T-helper 2 cell treated with Interferon-gamma antibody and Interleukin-4, amounts not matched to agents 5 μg/mL and 100 μg/mL, for 36 hours (primary cell): ENCODE measurements at places on chromosomes 1 and 21.

- H3K4me1 ChIP-seq = no peaks in the 10 kb centered on the region
- H3K27ac ChIP-seq = no peak overlapping the region
- no peaks in the 10 kb centered on the region for H3K36me3 ChIP-seq
- no peak overlapping the region for H3K4me3 ChIP-seq
- no peak for DNase-seq
Measured at GRCh38 chr1:22792396-22793160, 81.9 kb downstream of the EPHB2 start.

- H3K27me3 ChIP-seq = no peaks in the 10 kb centered on the region
- H3K36me3 ChIP-seq = peaks cover 64% of the 10 kb centered on the region
- H3K27ac ChIP-seq = no peak overlapping the region
- no peak for DNase-seq
Measured at GRCh38 chr1:40769815-40770214, 13.8 kb upstream of the KCNQ4 start.

- no peak for DNase-seq
- peaks cover 2% of the 10 kb centered on the region for H3K27me3 ChIP-seq
- no peak overlapping the region for H3K27ac ChIP-seq
- H3K4me1 ChIP-seq = peaks cover 11% of the 10 kb centered on the region
Measured at GRCh38 chr1:5108740-5109139, 454.3 kb downstream of the AJAP1 start.

DNA sequence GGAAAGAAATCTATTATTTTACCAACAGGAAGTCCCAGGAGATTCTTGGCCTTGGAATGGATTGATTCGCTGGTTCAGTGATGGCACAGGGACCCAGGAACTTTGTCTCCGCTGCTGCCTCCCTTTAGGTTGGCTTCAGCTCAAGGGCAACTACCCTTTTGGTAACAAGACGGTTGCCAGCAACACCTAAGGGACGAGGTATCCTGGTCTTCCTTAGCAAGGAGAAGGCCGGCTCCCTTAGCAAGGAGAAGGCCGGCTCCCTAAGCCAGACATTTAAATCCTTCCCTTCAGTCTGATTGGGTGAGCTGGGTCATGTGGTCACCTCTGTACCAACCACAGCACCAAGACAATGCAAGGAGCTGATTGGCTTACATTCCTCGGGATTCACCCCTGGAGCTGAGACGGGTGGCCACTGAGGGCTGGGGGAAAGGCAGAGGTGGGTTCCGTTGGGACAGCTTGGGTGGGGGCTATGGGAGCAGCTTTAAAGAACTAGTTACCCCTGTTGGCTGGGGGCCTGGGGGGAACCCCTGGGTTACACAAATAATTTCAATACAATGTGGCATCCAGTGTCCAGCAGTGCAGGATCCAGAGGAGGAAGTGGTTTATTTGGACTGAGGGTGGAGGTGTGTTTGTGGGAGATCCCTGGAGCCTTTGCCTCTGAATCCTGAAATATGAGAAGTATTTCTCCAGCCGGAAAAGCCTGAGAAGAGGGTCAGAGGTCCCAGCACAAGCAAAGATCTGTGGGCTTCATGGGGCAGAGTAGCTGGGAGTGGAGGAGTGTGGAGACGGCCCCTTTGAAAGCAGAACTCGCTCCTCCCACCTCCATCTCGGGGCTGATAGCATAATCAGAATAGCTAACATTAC, 20.7 kb upstream of the CLIC4 start:
- H3K4me3 ChIP-seq = no peak overlapping the region
- no peaks in the 10 kb centered on the region for H3K27me3 ChIP-seq
- H3K36me3 ChIP-seq = no peaks in the 10 kb centered on the region
- no peak overlapping the region for H3K27ac ChIP-seq

DNA sequence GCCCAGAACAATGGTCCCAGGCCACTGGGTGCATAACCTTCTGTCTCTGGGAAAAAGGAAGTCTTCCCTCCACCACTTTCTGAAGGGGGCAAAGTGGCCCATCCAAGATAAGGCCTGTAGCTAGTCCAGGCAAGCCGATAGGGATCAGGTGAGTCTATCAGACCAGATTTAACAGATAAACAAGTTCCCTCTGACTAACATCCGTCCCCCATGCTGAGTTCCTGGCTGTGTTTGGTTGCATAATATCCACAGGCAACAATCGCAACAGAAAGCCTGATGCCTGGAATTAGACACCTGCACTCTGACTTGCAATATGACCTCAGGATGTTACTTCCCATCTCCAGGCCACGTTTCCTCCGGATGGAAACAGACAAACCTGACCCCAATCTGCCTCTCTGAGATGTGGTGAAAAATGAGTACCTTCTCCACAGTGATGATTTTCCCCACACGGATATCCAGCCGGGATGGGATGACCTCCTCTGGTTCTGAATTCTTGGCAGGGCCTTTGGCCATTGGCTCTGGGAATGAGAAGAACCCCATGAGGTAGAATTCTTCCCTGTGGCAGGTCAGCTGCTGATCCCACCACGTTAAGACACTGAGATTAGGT, 36.4 kb downstream of the YARS1 start:
- H3K4me3 ChIP-seq = no peak overlapping the region
- H3K27ac ChIP-seq = no peak overlapping the region
- H3K36me3 ChIP-seq = peaks cover 56% of the 10 kb centered on the region
- DNase-seq = no peak

DNA sequence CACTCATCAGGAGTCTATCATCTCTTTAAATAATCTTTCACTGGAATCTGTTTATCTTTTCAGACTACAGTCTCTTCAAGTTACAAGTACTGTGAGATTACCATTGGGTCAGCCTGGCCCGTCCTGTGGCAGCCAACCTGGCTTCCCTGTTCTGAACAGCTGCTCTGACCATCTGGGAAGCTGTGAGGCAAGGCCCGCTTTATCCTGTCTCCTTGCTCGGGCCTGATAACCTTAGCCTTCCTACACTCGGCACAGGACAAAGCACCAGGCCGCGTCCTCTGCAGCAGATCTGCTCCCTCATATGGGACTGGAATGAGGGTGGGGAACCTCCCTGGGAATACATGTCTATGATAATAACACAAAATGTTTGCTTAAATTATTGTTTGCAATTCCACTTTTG, 113.3 kb downstream of the PTPN14 start:
- no peak for DNase-seq
- peaks cover 64% of the 10 kb centered on the region for H3K4me1 ChIP-seq
- no peaks in the 10 kb centered on the region for H3K27me3 ChIP-seq
- peak overlapping the region; percentile 70 for H3K4me3 ChIP-seq
- H3K27ac ChIP-seq = peak overlapping the region; percentile 91

DNA sequence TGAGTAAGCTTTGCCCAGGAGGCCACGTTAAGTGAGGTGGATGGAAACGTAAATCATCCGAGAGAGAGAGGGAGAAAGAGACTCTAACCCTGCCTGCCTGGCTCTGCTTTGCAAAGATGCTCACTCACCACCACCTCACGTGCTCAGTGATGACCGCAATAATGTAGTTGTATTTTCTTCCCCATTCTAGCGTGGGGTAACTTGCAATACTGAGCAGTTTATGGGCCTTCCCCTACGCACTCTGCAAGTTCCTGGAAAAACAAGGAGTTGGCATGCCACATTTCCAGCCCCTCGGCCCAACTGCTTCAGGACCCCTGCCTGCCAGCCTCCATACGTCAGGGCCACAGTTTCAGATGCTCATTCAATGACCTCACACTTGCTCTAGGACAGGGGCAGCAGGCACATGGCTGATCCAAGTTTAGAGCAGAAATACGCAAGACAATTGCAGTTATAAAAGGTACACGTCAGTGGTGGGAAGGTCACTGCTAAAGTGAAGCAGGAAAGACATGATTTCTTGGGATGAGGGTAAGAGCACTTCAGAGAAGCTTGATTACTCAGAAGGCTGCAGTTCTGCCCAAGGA, 112.5 kb upstream of the RAB4A start:
- DNase-seq = no peak
- peaks cover 7% of the 10 kb centered on the region for H3K4me1 ChIP-seq
- no peak overlapping the region for H3K27ac ChIP-seq
- H3K36me3 ChIP-seq = no peaks in the 10 kb centered on the region
- H3K27me3 ChIP-seq = peaks cover 3% of the 10 kb centered on the region

GRCh38 chr1:225454733-225455132, 26.9 kb upstream of the LBR start:
- DNase-seq = peak; percentile 82
- peak overlapping the region; percentile 74 for H3K27ac ChIP-seq
- H3K36me3 ChIP-seq = peaks cover 3% of the 10 kb centered on the region
- H3K4me1 ChIP-seq = peaks cover 35% of the 10 kb centered on the region
- no peaks in the 10 kb centered on the region for H3K27me3 ChIP-seq

GRCh38 chr1:227778401-227778947, 37.0 kb upstream of the PRSS38 start:
- H3K27me3 ChIP-seq = no peaks in the 10 kb centered on the region
- H3K27ac ChIP-seq = no peak overlapping the region
- H3K4me3 ChIP-seq = no peak overlapping the region

- H3K27ac ChIP-seq = no peak overlapping the region
- no peaks in the 10 kb centered on the region for H3K36me3 ChIP-seq
- no peak for DNase-seq
- no peaks in the 10 kb centered on the region for H3K4me1 ChIP-seq
- H3K4me3 ChIP-seq = no peak overlapping the region
- H3K27me3 ChIP-seq = no peaks in the 10 kb centered on the region
Measured at GRCh38 chr21:43340491-43341377, 86.2 kb downstream of the SIK1 start.

DNA sequence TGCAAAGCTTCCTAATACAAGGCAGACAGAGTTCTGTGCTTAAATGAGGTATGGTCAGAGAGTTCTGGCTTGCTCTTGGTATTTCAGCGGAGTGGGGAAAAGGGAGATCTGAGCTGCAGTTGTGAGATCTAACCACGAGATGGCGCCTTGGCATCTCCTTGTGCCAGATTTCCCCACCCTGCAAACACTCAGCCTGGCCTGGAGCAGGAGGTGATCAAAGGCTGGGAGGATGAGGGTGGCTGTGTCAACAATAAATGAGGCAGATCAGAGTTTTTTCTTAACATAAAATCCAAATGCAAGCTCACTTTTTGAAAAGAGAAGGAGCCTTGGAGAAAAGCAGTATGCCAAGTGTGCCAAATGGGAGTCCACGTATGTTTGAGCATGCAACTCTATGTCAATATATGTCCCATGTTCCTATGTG, 4.1 kb upstream of the TFAP2E start:
- H3K4me3 ChIP-seq = no peak overlapping the region
- H3K36me3 ChIP-seq = peaks cover 6% of the 10 kb centered on the region
- peaks cover 6% of the 10 kb centered on the region for H3K4me1 ChIP-seq
- peaks cover 25% of the 10 kb centered on the region for H3K27me3 ChIP-seq
- no peak overlapping the region for H3K27ac ChIP-seq

- no peaks in the 10 kb centered on the region for H3K36me3 ChIP-seq
- no peak overlapping the region for H3K27ac ChIP-seq
- no peaks in the 10 kb centered on the region for H3K27me3 ChIP-seq
- H3K4me1 ChIP-seq = no peaks in the 10 kb centered on the region
Measured at GRCh38 chr1:57839067-57839466, 415.2 kb upstream of the DAB1 start.

DNA sequence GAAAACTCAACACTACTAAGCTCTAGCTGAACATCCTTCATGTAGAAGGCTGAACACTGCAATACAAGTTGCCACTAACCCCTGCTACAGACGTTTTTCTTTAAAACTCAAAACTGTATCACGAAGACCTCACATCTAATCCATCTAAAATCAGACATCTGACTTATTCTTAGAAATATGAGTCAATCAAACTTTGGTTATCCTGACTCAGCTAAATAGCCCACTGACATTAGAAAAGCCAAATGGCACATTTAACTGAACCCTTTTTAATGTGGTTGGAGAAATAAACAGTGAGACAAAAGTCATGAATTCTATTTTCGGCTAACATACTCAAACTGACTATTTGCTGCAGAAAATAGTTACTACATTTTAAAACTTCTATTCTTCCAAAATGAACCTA, 35.6 kb downstream of the WLS start:
- no peak for DNase-seq
- no peaks in the 10 kb centered on the region for H3K27me3 ChIP-seq

GRCh38 chr1:198880818-198881597, 242.2 kb downstream of the PTPRC start:
- H3K27me3 ChIP-seq = no peaks in the 10 kb centered on the region
- H3K4me1 ChIP-seq = peaks cover 31% of the 10 kb centered on the region
- no peak overlapping the region for H3K4me3 ChIP-seq
- H3K27ac ChIP-seq = no peak overlapping the region

DNA sequence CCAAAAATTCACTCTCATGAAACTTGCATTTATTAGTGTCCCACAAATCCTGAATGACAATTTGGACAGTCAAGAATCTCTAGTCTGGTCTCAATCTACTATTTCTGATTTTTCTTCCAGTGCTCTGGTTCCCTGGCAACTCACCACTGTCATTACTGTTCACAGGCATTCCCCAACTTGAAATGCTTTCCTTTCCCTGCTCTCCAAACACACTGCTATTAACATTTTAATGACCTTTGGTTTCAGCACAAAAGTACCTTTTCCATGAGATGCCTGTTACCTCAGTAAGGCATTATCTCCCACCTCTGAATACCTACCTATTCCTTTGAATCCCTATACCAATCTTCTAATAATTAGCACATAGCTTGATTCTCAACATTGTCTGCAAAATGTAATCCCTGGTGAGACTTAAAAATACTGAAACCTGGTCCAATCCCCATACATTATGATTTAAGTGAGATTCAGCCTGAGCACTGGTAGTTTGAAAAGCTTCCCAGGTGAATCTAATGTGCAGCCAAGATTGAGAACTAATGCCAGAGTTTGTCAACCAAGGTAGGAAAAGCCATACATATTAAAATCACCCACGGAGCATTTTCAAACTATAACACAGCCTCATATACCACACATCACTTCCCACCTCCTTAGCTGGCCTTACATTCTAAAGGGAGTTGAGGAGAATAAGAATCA, 11.7 kb upstream of the ANGPTL3 start:
- no peak overlapping the region for H3K27ac ChIP-seq
- H3K4me3 ChIP-seq = no peak overlapping the region

GRCh38 chr1:235278915-235279292, 49.1 kb downstream of the ARID4B start:
- no peak for DNase-seq
- H3K4me1 ChIP-seq = peaks cover 27% of the 10 kb centered on the region
- no peak overlapping the region for H3K27ac ChIP-seq
- H3K27me3 ChIP-seq = no peaks in the 10 kb centered on the region
- no peak overlapping the region for H3K4me3 ChIP-seq

- H3K4me3 ChIP-seq = peak overlapping the region; percentile 85
- peak overlapping the region; percentile 98 for H3K27ac ChIP-seq
- no peak for DNase-seq
- peaks cover 30% of the 10 kb centered on the region for H3K36me3 ChIP-seq
- no peaks in the 10 kb centered on the region for H3K27me3 ChIP-seq
Measured at GRCh38 chr1:26127235-26128163, 15.9 kb downstream of the PDIK1L start.

- no peaks in the 10 kb centered on the region for H3K36me3 ChIP-seq
- H3K27ac ChIP-seq = no peak overlapping the region
- H3K27me3 ChIP-seq = peaks cover 6% of the 10 kb centered on the region
- no peak for DNase-seq
Measured at GRCh38 chr1:162633081-162633762, 958 bp downstream of the DDR2 start.

DNA sequence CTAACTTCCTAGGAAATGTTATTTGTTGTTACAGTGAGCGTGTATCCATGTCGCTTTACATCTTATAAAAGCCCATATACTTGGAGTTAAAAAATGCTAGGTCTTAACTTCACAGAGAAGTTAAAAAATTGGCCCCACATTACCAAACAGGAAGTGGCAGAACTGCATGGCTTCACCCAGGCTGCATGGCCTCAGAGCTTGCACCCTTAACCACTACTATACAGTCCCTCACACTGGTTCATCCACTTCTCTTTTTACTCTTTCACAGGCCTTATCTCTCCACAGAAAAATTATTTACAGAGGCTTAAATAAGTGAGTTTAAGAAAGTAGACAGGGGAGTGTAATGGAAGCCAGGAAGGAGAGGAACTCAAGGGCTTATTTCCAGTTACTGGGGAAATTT, 402.5 kb downstream of the HHAT start:
- no peak overlapping the region for H3K4me3 ChIP-seq
- peaks cover 7% of the 10 kb centered on the region for H3K4me1 ChIP-seq
- H3K27ac ChIP-seq = peak overlapping the region; percentile 34
- DNase-seq = no peak
- peaks cover 3% of the 10 kb centered on the region for H3K27me3 ChIP-seq
